ENCODE measurements at places on chromosomes 6 and 20.
A peak's percentile ranks its signal among the peaks of the same experiment; 100 is the strongest.

- DNase-seq, result no peak
These were observed 598 bp upstream of the SOX4 start for GRCh38 chr6:21592953-21593352.

GRCh38 chr20:3340443-3340842, 67.0 kb downstream of the DNAAF9 start:
- DNase-seq, result no peak

DNA sequence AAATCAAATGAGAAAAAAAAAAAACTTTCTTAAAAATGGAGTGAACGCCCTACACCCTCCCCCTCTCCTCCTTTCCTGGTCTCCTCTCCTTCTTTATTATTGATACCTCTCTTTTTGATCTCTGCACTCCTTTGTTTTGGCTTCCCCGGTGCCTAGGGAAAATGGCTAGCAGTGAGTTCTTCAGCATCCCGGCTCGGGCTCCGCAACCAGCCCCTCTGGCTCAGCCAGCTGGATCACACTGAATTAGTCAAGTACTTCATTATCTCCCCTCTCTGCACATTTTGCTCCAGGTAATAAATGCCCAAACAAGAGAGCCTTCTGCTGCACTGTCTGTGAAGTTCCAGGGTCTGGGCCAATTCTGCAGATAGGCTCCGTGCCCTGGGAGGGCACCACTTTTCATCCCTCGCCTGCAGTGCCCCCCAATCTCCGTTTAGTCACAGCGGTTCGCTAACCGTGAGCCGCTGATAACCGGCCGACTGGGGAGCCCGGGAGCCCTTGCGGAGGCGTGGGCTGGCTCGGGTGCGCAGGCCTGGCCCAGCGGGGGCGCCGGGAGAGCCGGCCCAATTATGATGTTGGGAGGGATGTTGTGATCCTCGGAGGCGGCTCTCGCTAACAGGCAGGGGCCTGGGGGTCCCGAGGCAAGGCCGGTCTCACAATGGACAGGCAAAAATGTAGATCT, 301.9 kb downstream of the TFAP2A start:
- no peak for DNase-seq

DNA sequence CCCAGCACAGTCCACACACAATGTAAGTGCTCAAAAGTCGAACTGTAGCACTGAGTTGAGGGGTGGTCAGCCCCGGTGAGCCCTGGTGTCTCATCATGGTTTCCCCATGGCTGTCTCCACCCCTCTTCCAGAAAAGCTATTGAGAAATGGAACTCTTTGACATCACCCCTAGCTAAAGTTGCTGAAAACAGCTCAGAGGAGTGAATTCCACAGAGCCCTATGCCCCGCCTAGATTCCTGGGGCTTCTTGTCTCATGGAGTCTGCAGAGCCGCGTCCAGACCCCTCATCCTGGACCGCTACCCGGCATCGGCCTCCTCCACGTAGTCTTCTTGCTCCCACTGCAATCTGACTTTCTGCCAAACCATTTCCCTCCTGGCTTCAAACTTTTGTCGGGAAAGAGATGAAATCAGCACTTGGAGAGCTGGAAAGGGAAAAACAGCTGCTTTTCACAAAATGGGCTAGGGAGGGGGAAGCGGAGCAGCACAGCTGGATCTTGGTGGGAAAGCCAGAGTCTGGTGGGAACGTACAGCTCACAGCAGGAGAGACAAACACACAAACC, 132.2 kb downstream of the SNX5 start:
- no peak for DNase-seq

GRCh38 chr6:131683479-131683878, 17.7 kb downstream of the OR2A4 start:
- no peak for DNase-seq

- no peak for DNase-seq
These were observed 28.6 kb upstream of the SIM1 start for GRCh38 chr6:100493206-100493888.

- DNase-seq, result no peak
These were observed 79.8 kb downstream of the PRDM1 start for GRCh38 chr6:106165885-106166485.

- no peak for DNase-seq
These were observed 242.8 kb upstream of the TCF21 start for GRCh38 chr6:133645966-133646740.

DNA sequence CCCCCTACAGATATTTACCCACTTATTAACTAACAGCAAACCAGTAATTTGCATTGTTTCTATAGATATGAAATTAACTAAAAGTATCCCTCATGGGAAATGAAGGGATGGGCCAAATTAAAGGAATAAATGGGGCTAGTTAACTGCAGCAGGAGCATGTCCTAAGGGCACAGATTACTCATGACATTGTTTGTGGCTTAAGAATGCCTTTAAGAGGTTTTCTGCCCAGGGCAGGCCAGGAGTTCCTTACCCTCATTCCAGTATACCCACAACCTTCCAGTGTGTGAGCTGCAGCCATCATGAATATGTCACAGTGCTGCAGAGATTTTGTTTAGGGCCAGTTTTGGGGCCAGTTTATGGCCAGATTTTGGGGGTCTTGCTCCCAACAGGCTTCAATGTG, 1101.9 kb downstream of the PRIM2 start:
- no peak for DNase-seq

- no peak for DNase-seq
These were observed 75.5 kb downstream of the LAMA4 start for GRCh38 chr6:112178846-112179245.

DNA sequence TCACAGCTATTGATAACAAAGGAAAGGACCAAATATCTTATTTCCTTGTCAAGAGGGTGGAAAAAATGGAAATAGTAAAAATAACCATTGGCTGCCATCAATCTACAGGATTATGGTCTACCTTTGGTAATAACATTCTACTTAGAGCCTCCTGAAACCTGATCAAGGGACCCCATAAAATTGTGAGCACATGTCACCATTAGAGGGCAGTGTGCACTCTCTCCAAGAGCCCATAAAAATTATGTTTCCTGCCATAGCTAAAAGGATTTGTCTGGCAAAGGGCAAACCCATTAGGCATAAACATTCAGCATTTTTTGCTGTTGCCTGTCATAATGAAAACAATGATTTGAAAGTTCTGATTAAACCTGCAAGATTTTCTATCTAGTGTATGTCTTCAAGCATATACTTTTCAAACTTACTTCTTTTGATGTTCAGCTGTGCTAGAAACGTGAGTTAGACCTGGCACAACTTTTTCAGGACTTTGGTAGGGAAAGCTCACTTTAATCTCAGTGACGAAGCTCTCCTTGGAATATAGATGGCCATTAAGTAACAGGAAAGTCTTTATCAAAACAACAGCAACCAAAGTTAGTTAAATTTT, 120.7 kb upstream of the ZFP64 start:
- peak; percentile 73 for DNase-seq

- DNase-seq, result no peak
These were observed 20.8 kb upstream of the SLC35D3 start for GRCh38 chr6:136901212-136901784.

DNA sequence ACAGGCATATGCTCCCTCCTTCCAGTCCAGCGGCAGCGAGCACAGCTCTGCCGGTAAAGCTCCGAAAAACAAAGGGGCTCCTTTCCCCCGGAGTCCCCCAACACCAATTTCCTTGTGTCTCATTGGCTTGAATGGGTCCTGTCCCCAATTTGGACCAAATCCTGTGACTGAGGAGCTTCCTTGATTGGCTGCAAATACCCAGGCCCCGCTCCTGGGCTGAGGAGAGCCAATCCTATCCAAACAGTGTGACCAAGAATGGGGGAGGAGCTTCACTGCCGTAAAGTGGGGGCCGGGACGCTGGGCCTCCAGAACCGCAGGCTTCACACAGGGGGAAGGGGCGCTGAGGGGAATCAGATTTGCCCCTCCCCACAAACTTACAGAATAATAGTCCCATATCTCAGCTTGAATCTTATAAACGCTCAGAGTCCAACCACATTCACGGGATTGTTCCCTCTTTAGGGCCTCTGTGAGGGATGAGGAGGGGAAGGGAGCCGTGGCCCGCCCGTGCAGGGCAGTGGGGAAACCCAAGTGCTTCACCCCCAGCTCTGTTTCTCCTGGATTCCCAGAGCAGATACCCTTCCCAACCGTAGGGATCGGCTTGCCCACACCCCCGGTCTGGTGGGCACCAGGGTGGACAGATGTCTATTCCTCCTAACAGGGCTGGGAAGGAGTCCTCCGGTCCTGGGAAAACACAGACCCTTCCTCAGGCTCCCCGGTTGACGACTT, 141.0 kb upstream of the MLN start:
- no peak for DNase-seq

- no peak for DNase-seq
These were observed at the start of gene SLC35D3 for GRCh38 chr6:136921936-136922684. Gene SLC35D3, plus strand, starts transcription at chr6:136922301. Its CDS starts 128 bp downstream, at chr6:136922429.

DNA sequence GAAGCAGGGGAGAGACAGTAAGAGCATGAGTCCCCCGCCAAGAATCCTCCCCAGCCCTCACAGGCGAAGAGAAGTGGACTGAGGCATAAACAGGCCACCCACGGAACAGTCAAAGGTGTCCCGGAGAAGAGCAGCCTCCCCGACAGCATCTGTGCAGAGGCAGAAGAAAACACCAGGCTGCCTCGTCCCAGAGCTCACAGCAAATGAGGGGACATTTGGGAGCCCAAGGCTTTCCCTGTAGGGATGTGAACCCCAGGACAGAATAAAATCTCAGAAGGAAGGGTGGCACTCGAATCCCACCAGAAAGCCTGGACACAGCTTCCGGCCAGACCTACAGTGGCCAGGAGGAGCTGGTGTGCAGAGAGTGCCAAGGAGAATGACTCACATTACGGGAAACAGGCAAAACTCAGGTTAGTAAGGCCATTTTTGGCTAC, 90.4 kb downstream of the DLL1 start:
- DNase-seq, result no peak

GRCh38 chr6:157586088-157586414, 205.1 kb downstream of the ZDHHC14 start:
- DNase-seq, result no peak

- no peak for DNase-seq
These were observed 112.3 kb downstream of the CBLN4 start for GRCh38 chr20:55893031-55893430.

DNA sequence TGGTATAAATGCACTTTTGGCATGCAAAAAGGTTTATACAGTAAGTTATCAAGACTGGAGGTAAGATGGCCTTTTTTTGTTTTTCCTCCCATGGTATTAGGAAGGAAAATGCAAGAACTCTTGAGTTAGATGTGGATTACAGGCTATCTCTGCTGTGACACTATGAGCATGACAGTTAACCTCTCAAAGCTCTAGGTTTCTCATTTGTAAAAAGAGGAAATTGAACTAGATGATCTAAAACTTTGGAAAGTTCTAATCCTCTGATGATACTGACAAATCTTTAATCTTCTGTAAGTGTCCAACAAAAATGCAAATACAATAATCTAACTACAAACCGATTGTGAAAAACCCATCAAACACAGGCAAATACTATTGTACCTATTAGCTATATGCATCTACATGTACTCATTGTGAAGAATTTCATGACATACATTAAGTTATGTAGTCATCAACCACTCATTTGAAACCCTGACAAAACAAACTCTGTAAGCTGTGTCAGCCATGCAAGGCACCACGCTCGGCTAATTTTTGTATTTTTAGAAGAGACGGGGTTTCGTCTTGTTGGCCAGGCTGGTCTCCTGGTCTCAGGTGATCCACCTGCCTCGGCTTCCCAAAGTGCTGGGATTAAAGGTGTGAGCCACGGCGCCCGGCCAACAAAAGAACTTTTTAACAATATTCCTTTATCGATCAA, 4.2 kb downstream of the CDK19 start:
- DNase-seq, result no peak

- peak; percentile 81 for DNase-seq
These were observed at the start of gene ANKEF1 for GRCh38 chr20:10034717-10035571. Gene ANKEF1, plus strand, starts transcription at chr20:10034987. Its CDS starts 3,315 bp downstream, at chr20:10038302.

DNA sequence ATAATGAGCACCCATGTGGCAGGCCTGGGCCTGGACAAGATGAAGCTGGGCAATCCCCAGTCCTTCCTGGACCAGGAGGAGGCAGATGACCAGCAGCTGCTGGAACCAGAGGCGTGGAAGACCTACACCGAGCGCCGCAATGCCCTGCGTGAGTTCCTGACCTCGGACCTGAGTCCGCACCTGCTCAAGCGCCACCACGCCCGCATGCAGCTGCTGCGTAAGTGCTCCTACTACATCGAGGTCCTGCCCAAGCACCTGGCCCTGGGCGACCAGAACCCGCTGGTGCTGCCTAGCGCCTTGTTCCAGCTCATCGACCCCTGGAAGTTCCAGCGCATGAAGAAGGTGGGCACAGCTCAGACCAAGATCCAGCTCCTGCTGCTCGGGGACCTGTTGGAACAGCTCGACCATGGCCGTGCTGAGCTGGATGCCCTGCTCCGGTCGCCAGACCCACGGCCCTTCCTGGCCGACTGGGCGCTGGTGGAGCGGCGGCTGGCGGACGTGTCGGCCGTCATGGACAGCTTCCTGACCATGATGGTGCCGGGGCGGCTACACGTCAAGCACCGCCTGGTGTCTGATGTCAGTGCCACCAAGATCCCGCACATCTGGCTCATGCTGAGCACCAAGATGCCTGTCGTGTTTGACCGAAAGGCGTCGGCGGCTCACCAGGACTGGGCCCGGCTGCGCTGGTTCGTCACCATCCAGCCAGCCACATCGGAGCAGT, 1.9 kb downstream of the FNDC11 start:
- no peak for DNase-seq

DNA sequence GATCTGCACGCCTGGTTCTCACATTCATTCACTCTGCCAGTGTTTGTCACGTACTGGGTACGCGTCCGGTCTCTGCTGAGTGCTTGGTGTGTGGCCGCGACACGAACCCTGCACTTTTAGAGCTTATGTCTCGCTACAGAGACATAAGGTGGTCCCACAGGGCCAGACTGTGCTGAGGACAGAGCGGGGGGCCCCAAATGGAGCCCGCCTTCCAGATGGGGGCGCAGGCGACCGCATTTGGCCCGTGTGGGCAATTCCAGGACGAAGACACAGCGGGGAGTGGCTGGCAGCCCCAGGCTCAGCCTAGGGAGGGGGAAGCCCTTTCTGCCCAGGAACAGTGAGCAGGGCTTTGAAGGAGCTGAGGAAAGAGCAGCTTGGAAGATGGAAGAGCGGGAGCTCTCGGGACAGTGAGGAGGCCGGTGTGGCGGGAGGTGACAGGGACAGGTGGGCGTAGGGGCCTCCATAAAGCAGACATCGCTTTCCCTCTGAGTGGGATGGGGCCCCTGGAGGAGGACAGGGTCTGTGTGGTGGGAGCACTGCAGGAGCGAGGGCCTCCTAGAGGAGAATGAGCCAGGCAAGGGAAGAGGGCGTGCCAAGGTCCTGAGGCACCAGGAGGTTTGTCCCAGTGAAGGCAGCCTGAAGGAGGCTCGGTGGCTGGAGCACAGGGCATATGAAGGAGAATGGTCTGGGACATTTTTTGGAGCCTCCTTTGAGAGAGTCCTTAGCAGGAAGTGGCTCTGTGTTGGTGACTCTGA, 7.8 kb upstream of the MTG2 start:
- no peak for DNase-seq
